Large intestine (tissue), 12 donors: ENCODE measurements at places on chromosomes 13 and 19. TPM values are rescaled to one million over a fixed set of nuclear protein-coding genes. Genes with fewer than 3 reads are reported as not detected.

GRCh38 chr19:5683177-5683886, 2.5 kb downstream of the HSD11B1L start:
- no peaks in the 10 kb centered on the region for H3K27me3 ChIP-seq
- no peak overlapping the region for H3K27ac ChIP-seq
- H3K36me3 ChIP-seq: peaks cover 1% of the 10 kb centered on the region
- no peak for DNase-seq
- H3K4me3 ChIP-seq: no peak overlapping the region

- H3K4me3 ChIP-seq: no peak overlapping the region
- no peaks in the 10 kb centered on the region for H3K27me3 ChIP-seq
- H3K27ac ChIP-seq: no peak overlapping the region
- H3K4me1 ChIP-seq: no peaks in the 10 kb centered on the region
- peak; percentile 10 for DNase-seq
- H3K36me3 ChIP-seq: peaks cover 79% of the 10 kb centered on the region
Measured at GRCh38 chr13:110471833-110472162, 89.7 kb downstream of the RAB20 start.

GRCh38 chr19:39428283-39429112, 7.3 kb downstream of the RPS16 start:
- H3K27me3 ChIP-seq: no peaks in the 10 kb centered on the region
- H3K4me1 ChIP-seq: peaks cover 9% of the 10 kb centered on the region
- H3K4me3 ChIP-seq: no peak overlapping the region
- DNase-seq: peak; percentile 75

Gene TEX29
- 0.22 TPM for polyA plus RNA-seq

DNA sequence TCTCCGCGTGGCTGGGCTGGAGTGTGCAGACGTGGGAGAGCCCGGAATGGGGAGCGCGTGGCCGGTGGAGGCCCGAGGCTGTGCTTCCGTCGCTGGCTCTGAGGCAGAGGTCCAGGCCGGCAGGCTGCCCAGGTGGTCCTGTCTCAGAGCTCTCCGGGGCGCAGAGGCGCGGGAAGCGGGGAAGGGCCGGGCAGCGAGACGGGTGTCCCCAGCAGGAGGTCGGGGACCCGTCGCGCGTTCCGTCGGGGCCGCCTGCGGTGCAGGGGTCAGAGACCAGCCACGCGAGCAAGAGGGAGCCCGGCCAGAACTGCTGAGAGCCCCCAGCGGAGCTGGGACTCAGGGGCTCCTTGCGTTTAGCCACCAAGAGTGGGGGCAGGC, 1.3 kb upstream of the C1QTNF9 start:
- H3K4me1 ChIP-seq: no peaks in the 10 kb centered on the region
- no peak overlapping the region for H3K4me3 ChIP-seq
- H3K36me3 ChIP-seq: peaks cover 16% of the 10 kb centered on the region
- no peak for DNase-seq
- H3K27me3 ChIP-seq: no peaks in the 10 kb centered on the region

DNA sequence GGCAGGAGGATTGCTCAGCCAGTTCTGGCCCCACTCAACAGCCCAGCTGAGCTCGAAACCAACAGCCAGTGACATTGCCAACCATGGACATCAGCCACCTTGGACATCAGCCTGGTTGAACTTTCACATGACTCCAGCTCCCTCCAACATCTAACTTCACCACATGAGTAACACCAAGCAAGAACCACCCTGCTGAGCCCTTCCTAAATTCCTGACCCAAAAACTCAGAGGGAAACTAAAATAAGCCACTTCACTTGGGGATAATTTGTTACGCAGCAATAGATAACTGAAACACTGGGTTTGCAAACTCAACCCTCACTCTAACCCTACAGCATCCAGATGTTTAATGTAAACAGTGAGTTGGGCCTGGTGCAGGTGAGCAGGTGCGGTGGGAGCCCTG, 10.7 kb upstream of the LRFN3 start:
- no peak overlapping the region for H3K27ac ChIP-seq
- no peak overlapping the region for H3K4me3 ChIP-seq
- no peaks in the 10 kb centered on the region for H3K4me1 ChIP-seq
- peaks cover 4% of the 10 kb centered on the region for H3K27me3 ChIP-seq
- no peaks in the 10 kb centered on the region for H3K36me3 ChIP-seq
